ENCODE measurements at places on chromosomes 4 and X.

GRCh38 chr4:134278675-134279074 lies 77.1 kb upstream of the PABPC4L start:
- no peak for DNase-seq

DNA sequence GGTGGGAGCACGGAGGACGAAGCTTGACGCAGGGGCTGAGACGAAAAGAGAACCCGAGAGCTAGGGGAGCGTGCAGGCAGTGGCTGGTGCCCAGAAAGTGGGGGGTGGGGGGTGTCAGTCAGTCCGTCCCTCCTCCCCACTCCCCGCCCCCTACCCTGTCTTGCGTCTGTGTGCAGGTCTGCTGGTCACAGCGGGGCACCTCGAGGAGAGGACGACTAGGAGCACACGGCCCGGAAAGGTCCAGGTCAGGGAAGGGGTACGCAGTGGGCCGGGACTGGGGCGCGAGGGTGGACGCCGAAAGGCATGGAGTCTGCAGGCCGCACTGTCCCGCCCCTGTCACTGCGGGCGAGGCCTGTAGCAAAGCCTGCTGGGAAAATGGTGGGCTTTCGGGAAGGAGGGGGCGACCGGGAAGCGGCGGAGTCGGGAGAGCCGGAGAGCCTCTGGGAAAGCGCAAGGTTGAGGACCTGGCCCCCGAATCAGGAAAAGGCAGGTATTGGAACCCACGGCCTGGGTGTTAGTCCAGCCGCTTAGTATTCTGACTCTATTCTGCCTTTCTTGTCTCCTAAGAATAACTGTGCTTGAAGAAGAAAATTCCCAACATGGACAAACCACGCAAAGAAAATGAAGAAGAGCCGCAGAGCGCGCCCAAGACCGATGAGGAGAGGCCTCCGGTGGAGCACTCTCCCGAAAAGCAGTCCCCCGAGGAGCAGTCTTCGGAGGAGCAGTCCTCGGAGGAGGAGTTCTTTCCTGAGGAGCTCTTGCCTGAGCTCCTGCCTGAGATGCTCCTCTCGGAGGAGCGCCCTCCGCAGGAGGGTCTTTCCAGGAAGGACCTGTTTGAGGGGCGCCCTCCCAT lies 769 bp downstream of the TCEAL1 start:
- peak; percentile 42 for DNase-seq

DNA sequence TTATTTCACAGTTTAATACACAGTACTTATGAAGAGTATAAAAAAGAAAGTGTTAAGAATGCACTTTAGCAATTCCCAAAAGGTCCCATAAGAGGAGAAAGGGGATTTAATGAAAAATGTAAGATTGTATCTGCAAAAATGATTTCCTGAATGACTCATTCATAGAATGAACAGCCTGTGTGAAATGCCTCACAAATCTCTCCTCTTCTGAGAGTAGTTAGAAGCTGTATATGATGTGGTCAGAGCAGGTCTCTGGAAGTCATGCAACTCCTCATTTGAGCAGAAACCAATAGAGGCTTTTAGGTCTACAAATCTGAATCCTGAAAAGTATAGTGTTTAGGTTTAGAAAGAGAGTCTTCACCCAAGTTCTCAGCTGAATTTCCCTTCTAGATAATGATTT lies 381.3 kb upstream of the INTU start:
- no peak for DNase-seq

- DNase-seq, result no peak
These were observed 222.3 kb upstream of the BOD1L1 start for GRCh38 chr4:13849778-13850177.

Measured in COR-L47 (cell line).